CD4-positive, alpha-beta T cell treated with Interleukin-12 subunit alpha and Interleukin-12 subunit beta, for 1 hour (primary cell): ENCODE measurements at places on chromosomes 13 and 19.

DNA sequence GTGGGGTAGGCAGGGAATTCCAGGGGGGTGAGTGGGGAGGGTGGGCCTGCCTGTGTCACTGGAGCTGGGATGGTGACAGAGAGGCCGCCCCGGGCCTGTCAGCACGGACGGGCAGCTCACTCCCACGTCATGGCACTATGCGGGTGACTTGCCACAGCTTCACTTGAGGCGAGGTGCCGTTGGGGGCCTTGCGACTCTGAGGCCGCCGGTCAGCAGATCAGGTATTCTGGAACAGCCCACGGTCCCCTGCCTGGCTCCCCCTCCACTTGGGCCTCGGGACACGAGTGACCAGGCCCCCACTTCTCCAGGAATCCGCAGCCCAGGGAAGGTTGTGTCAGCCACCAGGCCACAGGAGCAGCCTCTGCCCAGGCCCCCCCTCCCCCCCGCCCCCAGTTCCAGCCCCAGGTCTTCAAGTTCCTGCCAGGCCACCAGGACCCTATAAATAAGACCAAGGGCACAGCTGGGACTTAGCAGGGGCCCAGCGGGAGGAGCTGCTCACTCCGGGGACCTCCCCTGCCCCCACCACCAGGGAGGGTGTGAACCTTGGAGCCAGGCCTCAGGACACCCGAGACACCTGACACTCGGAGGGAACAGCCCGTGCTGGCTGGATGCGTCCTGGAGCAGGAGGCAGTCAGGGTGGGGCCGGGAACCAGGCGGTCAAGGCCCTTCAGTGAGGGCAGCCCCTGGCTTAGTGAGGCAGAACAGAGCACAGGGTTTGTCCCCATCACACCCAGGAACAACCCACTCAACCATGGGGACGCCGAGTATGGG is 2.7 kb upstream of the MIDN start:
- DNase-seq, result no peak

DNA sequence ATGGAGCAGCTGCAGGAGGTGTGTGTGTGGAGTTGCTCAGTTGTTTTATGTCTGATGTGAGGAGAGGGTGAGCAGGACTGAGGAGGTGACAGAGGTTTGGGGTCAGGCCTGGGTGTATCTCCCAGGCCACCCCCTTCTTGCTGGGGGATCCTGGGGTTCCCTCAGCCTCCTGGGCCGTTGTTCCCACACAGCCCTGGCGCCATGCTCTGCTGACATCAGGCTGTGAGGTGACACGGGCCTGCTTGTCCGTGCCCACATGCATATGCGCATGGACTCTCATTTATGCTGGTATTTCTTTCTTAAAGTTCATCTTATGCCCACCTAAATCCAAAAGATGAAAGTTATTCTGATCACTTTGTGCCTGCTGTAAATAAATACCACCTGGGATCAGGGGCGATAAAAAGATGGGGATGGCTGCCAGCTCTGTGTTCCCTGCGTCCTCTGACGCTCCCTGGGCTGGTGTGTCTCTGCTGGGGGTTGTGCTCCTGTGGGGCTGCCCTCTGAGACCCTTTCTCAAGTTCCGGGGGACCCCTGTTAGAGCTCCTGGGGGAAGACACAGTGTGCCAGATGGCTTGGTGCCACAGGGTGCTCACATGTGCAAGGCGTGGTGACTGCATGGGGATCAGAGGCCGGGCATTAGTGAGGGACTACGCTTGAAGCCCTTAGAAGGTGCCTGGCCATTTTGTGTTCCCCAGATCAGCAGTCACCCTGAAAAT is 12.6 kb downstream of the NAXD start:
- no peak for DNase-seq

- DNase-seq, result peak; percentile 24
These were observed 7.7 kb downstream of the KDM4B start for GRCh38 chr19:4976401-4977298.

GRCh38 chr13:73941752-73942151 is 192.5 kb downstream of the KLF12 start:
- DNase-seq, result no peak

DNA sequence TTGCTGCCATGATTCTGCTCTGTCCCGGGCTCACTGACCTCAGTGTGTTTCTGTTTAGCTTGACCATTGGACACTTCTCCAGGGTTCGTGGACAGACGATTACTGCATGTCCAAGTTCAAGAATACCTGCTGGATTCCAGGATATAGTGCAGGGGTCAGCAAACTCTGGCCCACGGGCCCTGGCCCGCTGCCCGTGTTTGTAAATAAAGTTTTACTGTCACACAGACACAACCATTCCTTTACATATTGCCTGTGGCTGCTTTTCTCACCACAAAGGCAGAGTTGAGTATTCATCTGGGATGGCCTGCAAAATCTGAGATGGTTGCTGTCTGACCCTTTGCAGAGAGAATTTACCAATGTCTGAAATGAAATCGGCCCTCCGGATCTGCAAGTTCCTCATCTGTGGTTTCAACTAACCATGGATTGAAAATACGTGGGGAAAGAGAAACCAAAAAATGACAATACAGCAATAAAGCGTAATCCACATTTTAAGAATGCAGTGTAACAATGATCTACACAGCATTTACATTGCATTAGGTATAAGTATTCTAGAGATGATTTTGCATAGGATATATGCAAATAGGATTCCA is 25.9 kb upstream of the F2RL3 start:
- DNase-seq, result no peak

DNA sequence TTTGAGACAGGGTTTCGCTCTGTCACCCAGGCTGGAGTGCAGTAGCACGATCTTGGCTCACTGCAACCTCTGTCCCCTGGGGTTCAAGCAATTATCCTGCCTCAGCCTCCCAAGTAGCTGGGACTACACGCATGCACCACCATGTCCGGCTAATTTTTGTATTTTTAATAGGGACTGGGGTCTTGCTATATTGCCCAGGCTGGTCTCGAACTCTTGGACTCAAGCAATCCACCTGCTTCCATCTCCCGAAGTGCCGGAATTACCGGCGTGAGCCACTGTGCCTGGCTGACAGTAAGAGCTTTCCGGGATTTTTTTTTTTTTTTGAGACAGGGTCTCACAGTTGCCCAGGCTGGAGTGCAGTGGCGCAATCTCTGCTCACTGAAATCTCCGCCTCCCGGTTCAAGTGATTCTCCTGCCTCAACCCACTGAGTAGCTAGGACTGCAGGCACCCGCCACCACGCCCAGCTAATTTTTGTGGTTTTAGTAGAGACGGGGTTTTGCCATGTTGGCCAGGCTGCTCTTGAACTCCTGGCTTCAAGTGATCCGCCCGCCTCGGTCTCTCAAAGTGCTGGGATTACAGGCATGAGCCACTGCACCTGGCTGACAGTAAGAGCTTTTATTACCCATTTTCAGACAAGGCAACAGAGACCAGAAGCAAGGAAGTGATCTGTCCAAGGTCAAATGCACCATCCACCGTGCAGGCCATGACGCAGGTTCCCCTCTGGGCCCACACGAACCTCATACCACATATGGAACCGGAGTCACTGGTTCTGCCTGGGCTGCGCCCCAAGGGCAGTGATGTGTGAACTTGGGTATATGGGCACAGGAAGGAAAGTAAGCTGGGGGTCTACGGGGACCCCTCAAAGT is 21.0 kb downstream of the RFX1 start:
- peak; percentile 50 for DNase-seq

GRCh38 chr13:23921451-23921888 is 24.2 kb upstream of the C1QTNF9B start:
- peak; percentile 48 for DNase-seq

- DNase-seq, result no peak
These were observed 1.0 kb upstream of the PCDH8 start for GRCh38 chr13:52849291-52850071.

DNA sequence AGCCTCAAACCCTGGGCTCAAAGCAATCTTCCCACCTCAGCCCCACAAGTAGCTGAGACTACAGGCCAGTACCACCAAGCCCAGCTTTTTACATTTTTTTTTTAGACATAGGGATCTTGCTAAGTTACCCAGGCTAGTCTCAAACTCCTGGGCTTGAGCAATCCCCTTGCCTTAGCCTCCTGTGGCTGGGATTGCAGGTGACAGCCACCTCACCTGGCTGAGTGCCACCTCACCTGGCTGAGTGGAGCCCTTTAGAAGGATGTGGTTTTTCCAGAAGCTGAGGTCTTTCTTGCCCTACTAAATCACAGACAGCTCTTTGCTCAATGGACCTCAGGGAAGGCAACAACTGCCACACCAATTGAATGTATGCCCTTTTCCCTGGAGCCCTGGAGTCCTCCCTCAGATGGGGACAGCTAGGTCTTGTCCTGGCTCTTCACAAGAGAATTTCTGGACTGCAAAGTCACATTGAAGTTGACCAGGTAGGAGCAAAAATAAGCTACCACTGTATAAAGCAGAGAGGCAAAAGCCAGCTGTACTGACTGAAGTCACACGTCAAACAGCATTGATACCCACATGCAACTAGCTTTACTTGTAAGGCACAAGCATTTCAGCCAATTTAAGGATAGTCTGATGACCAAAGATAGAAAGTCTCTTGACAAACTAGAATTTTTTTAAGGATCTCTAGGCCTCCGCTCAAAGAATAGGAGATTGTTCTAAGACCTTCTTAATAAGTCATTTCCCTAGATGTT is 14.0 kb downstream of the PDX1 start:
- DNase-seq, result no peak

DNA sequence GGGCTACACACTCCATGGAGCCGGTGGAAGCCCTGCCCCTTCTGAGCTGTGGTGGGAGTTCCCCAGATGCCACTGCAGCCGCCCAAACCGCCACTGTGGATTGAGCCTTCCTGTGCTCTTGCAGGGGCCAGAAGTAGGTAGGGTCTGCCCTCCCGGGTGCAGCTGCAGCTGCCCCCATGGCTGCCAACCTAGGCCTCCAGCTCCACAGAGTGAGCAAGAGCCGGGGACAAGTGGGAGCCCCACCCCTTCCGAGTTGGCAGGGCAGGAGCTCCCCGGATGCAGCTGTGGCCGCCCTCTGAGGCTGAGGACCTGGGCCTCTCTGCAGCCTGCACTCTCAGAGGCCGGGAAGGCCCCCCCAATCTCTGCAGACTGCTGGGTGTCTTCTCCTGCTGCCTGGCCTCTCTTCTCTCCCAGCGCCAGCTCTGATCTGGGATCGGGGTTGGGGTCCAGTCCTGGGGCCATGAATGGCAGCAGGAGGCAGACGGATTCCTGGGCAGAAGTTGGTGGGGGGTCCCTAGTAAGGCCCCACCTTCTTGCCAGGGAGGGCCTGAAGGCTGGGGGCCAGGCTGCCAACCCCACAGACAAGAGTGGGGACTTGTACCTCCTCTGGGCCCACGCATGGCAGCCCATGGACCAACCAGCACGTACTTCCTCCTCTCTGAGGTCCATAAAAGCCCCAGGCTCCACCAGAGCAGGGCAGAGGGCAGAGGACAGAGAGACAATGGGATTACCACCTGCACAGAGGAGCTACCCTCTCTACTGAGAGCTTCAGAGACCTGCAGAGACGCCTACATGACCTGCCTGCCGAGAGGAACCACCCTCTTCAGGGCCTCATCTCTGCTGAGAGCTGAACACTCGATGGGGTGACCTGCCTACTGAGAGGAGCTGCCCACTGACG is 28.9 kb downstream of the AP2S1 start:
- DNase-seq, result peak; percentile 68

DNA sequence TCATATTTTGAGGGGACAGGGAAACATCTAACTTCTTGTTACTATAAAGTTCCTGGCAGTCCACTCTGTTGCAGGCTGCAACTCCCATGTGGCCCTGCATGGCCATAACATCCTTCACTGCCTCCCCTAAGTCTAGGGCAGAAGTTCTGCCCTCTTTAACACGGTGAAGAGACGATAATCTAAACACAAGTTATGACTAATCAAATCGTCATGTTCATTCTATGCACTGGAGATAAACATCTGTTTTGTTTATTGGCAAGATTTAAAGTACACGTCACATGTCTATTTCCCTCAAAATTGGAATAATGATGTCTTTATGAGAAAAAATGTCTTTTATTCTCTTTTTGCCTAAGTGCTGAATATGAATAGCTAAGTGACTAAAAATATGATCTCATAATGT is 1629.4 kb downstream of the PCDH9 start:
- DNase-seq, result no peak

DNA sequence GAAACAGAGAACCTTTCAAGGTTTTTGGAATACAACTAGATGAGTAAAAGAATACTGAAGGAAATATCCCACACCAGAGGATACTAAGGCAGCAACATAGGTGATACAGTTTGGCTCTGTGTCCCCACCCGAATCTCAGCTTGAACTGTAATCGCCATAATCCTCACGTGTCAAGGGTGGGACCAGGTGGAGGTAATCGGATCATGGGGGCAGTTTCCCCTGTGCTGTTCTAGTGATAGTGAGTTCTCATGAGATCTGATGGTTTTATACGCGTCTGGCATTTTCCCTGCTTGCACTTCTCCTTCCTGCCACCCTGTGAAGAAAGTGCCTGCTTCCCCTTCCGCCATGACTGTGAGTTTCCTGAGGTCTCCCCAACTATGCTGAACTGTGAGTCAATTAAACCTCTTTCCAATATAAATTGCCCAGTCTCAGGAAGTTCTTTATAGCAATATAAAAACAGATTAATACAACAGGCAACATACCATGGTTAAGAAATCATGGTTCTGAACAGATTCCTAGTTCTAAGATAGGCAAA is 97.0 kb downstream of the ABCC4 start:
- DNase-seq, result no peak

- DNase-seq, result peak; percentile 30
These were observed 4.8 kb downstream of the STK24 start for GRCh38 chr13:98571955-98572662.

GRCh38 chr19:14835011-14835410 is at the start of the genes OR7A5 and OR7C1:
Gene OR7A5 (minus strand): TSS chr19:14835185. CDS start chr19:14828241, 6,944 bp downstream.
Gene OR7C1 (minus strand): TSS chr19:14835185. CDS start chr19:14800136, 35,049 bp downstream.
- DNase-seq, result no peak

DNA sequence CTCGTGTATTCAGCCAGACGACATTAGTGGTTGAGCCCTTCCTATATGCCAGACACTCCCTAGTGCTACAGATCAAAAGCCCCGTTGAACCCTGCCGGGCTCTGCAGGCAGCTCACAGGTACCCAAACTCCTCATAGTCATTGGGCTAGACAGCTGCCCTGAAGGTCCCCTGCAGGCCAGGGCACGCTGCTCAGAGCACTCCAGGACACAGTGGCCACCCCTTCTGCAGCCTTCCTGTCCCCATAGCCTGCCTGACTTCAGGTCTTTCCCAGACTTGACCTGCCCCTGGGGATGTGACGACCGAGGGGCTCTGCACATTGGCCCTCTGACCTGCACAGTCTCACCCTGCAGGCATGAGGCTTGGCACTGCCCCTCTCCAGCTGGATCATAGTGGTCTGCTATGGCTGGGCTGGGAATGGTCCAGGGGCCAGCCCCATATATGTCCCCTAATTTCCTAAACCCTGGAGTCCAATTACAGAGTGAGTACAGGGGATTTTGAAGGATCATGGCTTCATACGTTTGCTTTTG is 64.2 kb upstream of the UBAC2 start:
- DNase-seq, result no peak

DNA sequence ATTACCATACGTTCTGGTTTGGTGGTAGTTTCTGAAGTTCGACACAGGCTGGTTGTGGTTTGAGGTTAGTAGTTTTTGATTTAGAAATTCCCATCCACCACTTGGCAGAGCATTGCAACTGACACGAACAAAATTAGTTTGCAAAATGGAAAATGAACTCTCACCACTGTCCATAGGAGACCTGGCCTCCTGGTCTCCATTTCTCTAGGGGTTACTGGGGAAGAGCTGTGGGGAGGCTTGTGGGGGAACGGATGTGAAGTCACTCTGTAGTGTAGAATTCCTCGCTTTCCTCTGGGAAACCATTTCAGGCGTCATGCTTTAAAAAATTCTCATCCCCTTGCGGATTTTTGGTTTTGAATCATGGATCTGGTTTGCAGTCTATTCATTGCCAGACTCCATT is 321.5 kb upstream of the MAB21L1 start:
- DNase-seq, result no peak
